ENCODE measurements at places on chromosomes 6 and 20. TPM values are rescaled to one million over a fixed set of nuclear protein-coding genes. Genes with fewer than 3 reads are reported as not detected.

The CARMIL1 gene
- total RNA-seq: 2.1 TPM

The NFATC2 gene
- 63.6 TPM for total RNA-seq

The APOM gene
- 3.0 TPM for total RNA-seq

The HTR1E gene
- not detected for total RNA-seq

The EEF1E1 gene
- 46.2 TPM for total RNA-seq

Measured in T-helper 2 cell treated with Interferon-gamma antibody and Interleukin-4, amounts not matched to agents 100 ng/mL and 5 ng/mL, for 36 hours (primary cell).